Right lung (tissue), 10 donors: ENCODE measurements at places on chromosomes 13 and 19.

- DNase-seq, result no peak
These were observed 18.1 kb downstream of the AKT2 start for GRCh38 chr19:40266912-40267600.

GRCh38 chr19:16861011-16861410, 27.8 kb upstream of the F2RL3 start:
- DNase-seq, result no peak

DNA sequence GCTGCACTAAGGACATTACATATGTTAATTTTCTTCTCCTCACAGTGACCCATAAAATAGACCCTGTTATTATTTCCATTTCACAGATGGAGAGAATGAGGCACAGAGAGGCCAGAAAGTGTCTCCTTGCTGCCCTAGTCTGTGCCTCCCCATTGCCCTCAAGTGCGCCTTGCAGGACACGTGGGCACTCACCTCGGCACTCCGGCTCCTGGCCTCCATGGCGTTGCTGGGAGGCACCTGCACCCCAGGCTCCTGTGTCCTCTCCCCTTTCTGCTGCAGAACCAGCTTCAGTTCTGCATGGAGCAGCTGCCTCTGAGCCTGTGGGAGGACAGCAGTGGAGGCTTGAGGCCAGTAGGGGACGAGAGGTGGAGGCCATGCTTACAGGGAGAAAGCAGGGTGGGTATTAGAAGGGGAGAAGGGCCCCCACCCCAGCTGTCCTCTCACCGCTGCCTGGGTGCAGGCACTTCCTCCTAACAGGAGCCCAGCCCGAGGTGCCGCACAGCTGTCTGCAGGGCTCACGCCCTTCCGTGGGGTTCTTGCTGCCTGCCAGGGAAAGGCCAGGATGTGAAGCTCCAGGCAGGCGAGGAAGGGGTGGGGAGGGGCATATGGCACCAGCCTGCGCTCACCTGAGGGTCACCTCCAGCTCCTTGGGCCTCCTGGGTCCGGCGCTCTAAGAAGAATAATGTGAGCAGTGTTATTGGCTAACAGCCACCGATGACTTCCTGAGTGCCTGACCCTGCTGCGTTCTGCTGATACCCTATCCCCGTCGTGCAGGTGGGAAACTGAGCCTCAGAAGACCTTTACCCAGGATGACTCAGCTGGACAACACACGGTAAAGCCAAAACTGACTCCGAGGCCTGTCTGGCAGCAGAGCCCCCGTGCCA, 5.2 kb downstream of the PRX start:
- no peak for DNase-seq

DNA sequence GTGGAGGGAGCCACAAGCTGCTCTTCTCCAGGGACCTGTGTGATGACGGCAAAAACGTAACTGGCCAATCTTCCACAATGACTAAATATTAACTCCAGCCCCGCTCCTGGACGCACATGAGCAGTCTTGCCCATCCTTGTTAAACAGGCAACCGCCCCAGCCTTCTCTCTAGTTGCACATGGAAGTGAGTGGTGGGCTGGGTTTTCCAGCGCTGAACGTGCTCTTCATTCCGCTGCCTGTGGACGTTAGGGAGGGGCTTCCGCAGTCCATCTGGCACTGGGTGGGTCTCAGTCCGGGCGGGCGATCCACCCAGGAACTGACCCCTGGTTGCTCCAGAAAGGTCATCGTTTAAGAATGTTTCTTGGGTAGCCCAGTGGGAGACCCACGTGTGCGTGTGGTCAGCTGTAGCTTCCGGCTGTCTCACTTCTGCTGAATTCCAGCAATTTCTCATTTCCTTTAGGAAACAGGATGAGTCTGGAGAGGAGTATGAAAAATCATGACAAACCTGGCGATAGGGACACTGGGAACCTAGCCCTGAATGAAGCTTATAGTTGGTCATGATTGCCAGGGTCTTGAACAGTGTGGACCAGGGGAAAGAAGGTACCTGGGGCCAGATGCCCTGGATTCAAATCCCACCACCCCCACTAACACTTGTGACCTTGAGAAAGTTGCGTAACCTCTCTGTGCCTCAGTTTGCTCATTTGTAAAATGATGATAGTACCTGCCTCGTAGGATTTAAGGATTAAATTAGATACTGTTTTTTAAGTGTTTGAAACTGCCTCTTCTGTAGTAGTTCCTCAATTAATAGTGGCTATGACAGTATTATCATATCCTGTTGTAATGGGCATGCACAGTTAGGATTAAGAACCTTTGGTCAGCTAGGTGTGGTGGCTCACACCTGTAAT, 92.6 kb downstream of the SIPA1L3 start:
- DNase-seq, result no peak

- peak; percentile 74 for DNase-seq
These were observed 27.7 kb upstream of the FAM216B start for GRCh38 chr13:42753697-42754096.

DNA sequence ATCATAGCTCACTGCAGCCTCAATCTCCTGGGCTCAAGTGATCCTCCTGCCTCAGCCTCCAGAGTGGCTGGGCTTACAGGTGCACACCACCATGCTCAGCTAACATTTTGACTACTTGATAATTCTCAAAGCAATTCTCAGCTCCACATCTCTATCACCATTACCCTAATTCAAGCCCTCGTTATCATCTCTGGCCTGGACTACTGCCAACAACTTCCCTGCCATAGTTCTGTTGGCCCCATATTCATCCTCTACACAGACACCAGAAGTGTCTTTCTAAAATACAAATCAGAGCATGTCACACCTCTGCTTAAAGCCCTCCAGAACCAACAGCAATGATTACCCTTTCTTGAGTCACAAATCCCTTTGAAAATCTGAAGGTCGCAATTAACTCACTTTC, 7.9 kb downstream of the FLT3 start:
- DNase-seq, result no peak

DNA sequence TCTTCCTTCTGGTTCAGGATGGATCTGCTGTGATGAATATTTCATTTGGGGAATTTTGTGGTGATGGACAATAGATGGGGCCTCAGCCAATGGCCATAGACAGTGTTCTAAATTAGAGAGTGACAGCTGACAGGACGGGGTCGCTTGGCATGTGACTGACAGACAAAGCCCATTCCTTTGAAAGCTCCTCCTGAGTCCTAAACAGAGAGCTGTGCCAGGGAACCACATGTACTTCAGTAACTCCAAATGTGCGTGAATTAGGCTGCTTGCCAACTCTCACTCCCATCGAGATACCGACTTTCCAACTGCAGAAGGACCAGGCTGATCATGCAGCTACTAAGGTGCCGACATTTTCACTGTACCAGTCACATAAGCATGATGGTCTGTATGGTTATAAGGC, 187.7 kb downstream of the SHISA2 start:
- DNase-seq, result no peak

DNA sequence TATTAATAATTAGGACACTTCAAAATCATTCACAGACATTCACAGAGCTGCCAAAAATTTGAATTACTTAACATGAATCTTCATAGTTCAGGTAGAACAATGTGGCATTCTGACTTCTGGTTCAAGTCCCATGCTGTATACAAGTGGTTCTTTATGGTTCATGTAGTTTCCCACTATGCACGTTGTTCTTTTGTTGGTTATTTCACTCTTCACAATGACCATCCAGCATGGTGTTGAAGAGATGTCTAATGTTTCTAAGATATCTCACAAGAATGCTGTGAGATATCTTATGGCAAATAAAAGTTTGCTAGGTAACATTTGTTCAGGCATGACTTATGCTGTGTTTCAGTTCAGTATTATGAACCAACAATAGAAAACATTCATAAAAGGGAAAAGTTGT, 88.2 kb upstream of the SLITRK6 start:
- DNase-seq, result no peak

GRCh38 chr19:30226464-30227011, 145.6 kb upstream of the ZNF536 start:
- peak; percentile 10 for DNase-seq

DNA sequence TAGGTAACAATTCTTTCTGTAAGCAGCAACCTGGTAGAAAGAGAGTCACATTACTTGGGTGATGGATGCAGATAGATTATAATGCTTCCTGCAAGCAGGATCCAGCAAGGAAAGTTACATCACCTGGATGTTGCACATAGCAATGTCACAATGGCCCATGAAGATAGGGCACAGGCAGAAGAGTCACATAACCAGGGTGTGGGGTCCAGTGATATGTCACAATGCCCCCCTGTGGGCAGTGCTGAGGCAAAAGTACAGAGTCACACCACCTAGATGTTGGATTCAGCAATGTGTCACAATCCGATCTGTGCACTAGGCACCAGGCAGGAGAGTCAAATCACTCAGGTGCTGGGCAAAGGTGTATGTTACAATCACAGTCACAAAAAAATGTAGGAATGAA, 4.0 kb upstream of the ZNF43 start:
- DNase-seq, result no peak
